ENCODE measurements at places on chromosomes 3 and 15.

GRCh38 chr3:192060160-192060781 is 599.3 kb downstream of the PYDC2 start:
- no peak for DNase-seq

GRCh38 chr3:138724443-138724842 is 110.3 kb downstream of the PIK3CB start:
- DNase-seq, result no peak

GRCh38 chr3:158233791-158234190 is 123.9 kb downstream of the RSRC1 start:
- no peak for DNase-seq

- DNase-seq, result no peak
These were observed 156.7 kb upstream of the TSC22D2 start for GRCh38 chr3:150251187-150252062.

- DNase-seq, result no peak
These were observed 35.1 kb upstream of the P3H2 start for GRCh38 chr3:190155752-190156151.

GRCh38 chr15:81381720-81382119 is 7.7 kb upstream of the TMC3 start:
- no peak for DNase-seq

DNA sequence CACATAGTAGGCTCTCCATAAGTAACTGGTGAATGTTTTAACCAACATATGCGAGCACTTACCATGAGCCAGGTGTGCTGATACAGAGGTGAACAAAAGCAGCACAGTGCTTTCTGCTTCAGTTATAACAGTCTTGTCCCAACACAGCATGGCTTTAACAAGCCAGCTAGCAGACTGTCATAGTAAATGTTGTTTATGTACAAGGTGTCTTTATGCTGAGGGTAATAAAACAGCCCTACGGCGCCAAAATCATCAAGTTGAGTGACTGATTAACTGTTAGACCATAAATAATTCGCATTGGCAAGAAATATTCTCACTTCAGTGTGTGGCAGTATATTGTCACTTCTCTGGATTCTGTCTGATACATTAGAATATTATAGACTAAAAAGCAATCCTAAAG is 646.0 kb upstream of the CFAP20DC start:
- DNase-seq, result no peak

DNA sequence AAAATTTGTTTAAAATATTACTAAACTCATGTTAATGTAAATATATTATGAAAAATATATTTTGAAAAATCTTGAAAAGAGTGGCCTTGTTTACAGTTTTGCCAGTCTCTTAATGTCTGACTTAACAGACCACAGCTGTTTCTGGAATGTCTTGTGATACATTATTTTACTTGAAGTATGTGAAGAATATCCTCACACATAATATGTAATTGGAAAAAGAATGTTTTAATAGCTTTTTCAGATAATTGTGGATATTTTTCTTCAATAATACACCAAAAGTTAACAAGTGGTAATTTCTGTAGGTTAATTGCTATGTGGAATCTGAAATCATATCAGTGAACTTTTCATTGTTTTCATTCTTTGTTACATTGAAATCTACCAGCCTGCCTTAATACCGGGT is 101.3 kb downstream of the UBE2E2 start:
- DNase-seq, result no peak

DNA sequence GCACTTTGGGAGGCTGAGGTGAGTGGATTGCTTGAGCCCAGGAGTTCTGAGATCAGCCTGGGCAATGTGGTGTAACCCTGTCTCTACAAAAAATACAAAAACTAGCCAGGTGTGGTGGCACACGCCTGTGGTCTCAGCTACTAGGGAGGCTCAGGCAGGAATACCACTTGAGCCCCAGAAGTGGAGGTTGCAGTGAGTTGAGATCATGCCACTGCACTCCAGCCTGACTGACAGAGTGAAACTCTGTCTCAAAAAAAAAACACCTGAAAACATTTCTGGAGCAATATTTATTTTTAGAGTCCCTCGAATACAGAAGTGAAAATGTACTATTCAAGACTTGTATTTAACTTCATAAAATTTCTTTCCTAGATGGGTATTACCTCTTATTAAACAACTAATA is 4.6 kb downstream of the SPCS1 start:
- DNase-seq, result no peak

- DNase-seq, result no peak
These were observed 115.0 kb upstream of the TPRG1 start for GRCh38 chr3:189056646-189057335.

GRCh38 chr3:23752126-23752525 is 53.6 kb upstream of the UBE2E1 start:
- no peak for DNase-seq

DNA sequence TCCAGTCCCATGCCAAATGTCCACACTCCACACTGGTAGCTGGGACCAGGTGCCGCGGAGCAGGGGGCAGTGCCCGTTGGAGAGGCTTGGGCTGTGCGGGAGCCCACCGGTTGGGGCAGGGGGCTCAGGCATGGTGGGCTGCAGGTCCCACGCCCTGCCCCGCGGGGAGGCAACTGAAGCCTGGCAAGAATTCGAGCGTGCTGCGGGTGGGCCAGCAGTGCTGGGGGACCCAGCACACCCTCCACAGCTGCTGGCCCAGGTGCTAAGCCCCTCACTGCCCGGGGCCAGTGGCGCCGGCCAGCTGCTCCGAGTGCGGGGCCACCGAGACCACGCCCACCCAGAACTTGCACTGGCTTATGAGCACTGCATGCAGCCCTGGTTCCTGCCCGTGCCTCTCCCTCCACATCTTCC is 479.4 kb downstream of the ZNF385D start:
- DNase-seq, result no peak

DNA sequence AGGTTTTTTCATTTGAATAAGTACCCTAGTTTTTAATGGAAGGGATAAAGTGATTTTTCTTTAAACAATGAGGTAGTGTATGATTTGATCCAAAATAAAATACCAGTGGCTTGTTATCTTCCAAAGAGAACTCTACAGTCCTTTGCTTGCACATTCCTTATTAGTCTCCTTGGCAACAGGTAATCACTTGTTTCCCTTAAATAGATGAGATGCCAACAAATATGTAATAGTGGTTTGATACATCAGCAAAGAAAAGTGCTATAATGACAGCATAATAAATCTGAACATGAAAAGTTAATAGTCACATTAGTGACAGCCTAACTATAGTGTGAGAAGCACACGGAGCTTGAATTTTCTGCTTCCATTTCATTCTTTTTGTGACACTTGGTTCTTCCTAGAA is 360.2 kb downstream of the ZNF385D start:
- no peak for DNase-seq

- no peak for DNase-seq
These were observed 204.7 kb upstream of the GAP43 start for GRCh38 chr3:115418583-115418982.

DNA sequence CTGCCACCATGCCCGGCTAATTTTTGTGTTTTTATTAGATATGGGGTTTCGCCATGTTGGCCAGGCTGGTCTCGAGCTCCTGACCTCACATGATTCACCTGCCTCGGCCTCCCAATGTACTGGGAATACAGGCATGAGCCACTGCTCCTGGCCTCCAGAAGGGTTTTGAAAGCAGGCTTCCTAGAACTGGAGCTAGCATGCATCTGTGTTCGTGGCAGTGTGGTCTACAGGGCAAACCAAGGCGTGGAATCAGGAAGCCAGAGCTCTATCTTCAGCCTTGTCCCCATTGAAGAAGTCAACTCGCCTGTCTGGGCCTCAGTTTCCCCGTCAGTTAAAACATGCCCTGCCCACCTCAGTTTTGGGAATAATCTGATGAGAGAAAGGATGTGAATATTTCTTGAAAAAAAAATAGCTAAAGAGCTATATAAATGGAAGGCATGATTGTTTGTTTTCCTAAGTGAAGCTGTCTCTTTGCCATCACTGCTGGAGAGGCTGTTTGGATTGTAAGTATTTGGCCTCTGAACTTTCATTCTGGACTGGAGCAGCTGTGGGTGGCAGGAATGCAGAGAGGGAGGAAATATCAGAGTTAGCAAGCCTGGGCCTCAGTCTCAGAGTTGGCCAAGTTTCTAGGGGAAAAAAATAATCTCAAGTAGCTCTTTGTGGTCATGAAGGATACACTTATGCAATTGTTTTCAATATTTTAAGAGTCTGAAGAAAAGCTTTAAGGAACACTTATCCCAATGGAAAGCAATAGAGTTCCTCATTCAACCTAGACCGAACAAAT is 36.5 kb upstream of the UACA start:
- DNase-seq, result no peak

DNA sequence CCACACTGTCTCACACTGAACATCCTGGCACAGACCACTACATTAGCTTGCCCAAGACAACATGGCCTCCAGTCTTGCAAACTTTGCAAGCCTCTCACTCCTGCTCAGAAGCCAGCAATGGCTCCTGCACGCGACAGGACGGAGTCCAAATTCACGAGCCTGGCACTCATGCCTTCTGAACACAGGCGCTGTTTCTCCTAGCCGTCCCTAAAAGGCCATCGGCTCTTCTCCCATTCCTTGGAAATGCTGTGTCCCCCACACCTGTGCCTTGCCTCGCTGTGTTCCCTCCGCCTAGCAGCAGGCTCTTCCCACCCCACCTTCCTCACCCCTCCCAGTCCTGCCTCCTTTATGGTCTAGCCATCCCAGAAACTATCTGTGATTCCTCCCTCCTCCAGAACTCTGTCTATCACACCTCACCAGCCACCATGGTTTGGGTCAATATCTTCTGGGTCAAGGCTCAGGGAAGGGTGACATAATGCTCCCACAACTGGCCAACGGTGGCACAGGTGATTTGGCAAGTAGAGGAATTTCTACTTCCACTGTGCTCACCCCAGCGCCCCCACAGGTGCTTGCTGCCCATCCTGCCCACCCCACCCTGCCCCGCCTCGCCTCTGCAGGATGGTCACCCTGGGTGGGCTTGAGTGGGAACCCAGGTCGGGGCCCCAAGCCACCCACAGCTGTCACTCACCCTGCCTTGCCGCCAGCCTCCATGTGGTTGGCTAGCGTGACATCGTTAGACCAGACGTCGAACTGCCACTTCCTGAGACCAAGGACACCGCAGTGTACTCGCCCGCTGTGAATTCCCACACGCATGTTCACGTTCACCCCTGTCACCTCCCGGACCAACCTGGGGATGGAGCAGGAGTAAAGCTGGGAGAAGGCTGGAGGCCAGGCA is 120.7 kb downstream of the ADCY5 start:
- no peak for DNase-seq

GRCh38 chr15:92395098-92395635 is 1.5 kb downstream of the ST8SIA2 start:
- DNase-seq, result no peak

- DNase-seq, result no peak
These were observed 76.3 kb upstream of the EPHB3 start for GRCh38 chr3:184485241-184485640.

- no peak for DNase-seq
These were observed 68.7 kb upstream of the GOLGA8B start for GRCh38 chr15:34651997-34652725.

Data from activated T-helper 1 cell treated with anti-CD3 and anti-CD28 coated beads, Interleukin-2, amount 50 U/mL, for 16 hours (primary cell).